ENCODE measurements at places on chromosomes 5 and 9. TPM values are rescaled to one million over a fixed set of nuclear protein-coding genes. Genes with fewer than 3 reads are reported as not detected.

Gene GCNT1
- 15.6 TPM for total RNA-seq

Gene EGFLAM
- total RNA-seq: 4.3 TPM

Gene SLC4A9
- total RNA-seq: 0.86 TPM

Gene ADAMTS2
- total RNA-seq: 18.9 TPM

Gene HRCT1
- 2.0 TPM for total RNA-seq

Gene LSM11
- 7.5 TPM for total RNA-seq

Gene PCSK5
- total RNA-seq: 78.9 TPM

Gene DMRT2
- not detected for total RNA-seq

Gene IDNK
- total RNA-seq: 6.1 TPM

Gene ARID3C
- total RNA-seq: not detected

Gene NR2F1
- total RNA-seq: 162 TPM

Gene OBP2B
- total RNA-seq: not detected

Gene SLC36A3
- total RNA-seq: not detected

Gene CRHBP
- 1.5 TPM for total RNA-seq

Gene GAS1
- total RNA-seq: 11.5 TPM

Gene IFNA17
- total RNA-seq: not detected

Gene GRXCR2
- total RNA-seq: not detected

Gene FAM169A
- total RNA-seq: 6.0 TPM

Gene SPATA31A3
- not detected for total RNA-seq

Gene HMMR
- total RNA-seq: 1.8 TPM

Gene ROR2
- total RNA-seq: 21.5 TPM

Gene PKD2L2
- not detected for total RNA-seq

Gene PCDHGA5
- 3.3 TPM for total RNA-seq

Gene INSL4
- not detected for total RNA-seq

Gene SLC34A3
- 0.49 TPM for total RNA-seq

Gene OR2V2
- not detected for total RNA-seq

Gene IFT74
- 19.9 TPM for total RNA-seq

Gene RNF183
- total RNA-seq: 5.3 TPM

Gene FYB1
- total RNA-seq: 24.7 TPM

Gene IFNA2
- not detected for total RNA-seq

Gene ZNF658
- total RNA-seq: 4.5 TPM

Gene ADCY2
- 2.4 TPM for total RNA-seq

Gene ANKRD55
- 0.20 TPM for total RNA-seq

Gene C7
- total RNA-seq: 355 TPM

Gene PRR7
- 7.8 TPM for total RNA-seq

All from mucosa of gallbladder (tissue), 1 donor.